ENCODE measurements at places on chromosomes 3 and 15.

DNA sequence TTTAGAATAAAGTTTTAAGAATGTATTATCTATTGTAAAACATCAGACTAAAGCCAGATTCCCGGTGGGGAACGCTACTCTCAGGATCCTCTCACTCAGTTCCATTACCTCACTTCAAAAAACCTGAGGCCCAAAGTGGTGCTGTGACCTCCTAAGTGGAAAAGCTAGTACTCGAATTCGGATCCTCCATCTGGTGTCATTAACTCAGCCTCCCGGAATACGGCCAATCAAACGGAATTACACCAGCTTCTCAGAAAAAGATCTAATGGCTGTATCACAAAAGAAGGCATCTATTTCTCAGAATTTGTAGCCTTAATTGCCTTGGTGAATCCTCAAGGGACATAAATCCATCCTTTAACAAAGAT is 627 bp downstream of the ACAD11 start:
- DNase-seq = no peak

- peak; percentile 68 for DNase-seq
Measured at GRCh38 chr3:17140670-17141505, 256.1 kb downstream of the PLCL2 start.

DNA sequence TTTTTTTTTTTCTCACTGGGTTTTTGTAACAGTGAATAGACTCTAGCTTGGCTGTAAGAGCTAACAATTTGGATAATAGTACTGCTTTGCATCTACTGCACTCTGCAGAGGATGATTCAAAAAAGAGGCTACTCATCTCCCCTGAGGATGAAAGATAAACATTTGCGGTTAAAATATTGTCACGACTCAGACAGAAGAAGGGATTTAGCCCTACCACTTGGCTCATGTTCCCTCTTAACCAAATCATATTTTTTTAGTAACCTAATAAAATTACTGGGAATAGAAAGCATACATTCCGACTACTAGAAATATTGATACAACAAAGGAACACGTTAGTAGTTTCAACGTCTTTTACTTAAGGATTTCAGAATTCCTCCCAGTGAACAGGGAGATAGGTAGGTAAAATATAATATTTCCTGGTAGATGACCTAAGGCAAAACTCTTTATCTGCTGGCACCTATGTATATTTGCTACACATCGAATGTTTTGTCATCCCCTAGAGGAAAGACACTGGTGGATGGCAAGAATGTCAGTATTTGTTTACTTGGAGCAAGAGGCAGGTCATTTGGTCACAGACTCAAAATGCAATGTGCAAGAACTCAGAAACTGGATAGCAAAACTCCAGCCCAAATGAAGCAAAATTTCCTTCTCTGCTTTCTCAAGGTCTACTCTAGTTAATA is 110.8 kb downstream of the GREM1 start:
- DNase-seq = no peak

DNA sequence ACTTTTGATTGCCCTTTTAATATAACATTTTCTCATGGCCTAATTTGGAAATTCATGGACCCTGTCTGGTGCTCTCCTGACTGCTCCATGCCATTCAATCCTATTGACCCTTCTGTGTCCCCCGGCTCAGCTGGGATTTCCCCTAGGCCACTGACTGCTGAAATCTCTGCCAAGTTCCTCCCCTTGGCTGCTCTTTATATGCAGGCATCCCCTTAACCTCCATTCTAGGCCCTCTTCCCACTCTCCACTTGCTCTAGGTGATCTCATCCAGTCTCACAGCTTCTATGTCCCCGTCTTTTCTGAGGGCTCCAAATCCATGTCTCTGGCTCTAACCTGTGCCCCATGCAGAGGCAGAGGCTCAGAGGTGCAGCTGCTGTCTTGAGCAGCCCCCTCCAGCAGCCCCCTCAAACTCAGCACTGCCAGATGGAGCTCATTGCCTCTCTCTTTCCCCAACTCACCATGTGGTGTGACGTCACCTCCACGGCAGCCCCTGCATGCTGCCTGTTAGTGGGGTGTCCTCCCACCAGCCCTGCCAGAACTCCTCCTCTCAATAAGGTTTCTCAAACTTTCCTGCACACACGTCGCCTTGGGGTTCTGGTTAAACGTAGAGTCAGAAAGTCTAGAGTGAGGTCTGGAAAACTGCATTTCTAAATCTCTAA is 6.6 kb downstream of the FSD2 start:
- no peak for DNase-seq
